ENCODE measurements at places on chromosomes 7 and 10.

- DNase-seq = no peak
These were observed 209.7 kb downstream of the GPAM start for GRCh38 chr10:111973826-111974225.

- peak; percentile 30 for DNase-seq
These were observed 16.0 kb upstream of the PPIF start for GRCh38 chr10:79331226-79331625.

DNA sequence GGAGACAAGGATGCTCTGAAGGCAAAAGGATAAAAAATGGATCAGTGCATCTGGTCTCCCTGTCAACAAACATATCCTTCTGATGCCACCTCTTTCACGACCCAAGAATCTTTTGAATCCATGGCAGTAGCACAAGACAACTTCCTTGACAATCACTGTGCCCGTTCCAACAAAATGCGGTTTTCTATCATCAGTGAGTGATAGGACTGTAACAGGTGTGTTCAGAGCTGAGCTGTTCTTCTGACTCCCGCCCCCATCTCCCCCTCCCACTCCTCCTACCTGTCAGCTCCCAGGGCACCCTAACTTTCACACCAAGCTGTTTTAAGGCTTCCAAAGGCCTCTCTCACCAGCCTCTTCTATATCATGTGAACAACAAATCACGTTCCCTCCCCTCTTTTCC lies 74.8 kb downstream of the PARD3 start:
- DNase-seq = no peak

- DNase-seq = no peak
These were observed 50.6 kb upstream of the FAM204A start for GRCh38 chr10:118392761-118393160.

DNA sequence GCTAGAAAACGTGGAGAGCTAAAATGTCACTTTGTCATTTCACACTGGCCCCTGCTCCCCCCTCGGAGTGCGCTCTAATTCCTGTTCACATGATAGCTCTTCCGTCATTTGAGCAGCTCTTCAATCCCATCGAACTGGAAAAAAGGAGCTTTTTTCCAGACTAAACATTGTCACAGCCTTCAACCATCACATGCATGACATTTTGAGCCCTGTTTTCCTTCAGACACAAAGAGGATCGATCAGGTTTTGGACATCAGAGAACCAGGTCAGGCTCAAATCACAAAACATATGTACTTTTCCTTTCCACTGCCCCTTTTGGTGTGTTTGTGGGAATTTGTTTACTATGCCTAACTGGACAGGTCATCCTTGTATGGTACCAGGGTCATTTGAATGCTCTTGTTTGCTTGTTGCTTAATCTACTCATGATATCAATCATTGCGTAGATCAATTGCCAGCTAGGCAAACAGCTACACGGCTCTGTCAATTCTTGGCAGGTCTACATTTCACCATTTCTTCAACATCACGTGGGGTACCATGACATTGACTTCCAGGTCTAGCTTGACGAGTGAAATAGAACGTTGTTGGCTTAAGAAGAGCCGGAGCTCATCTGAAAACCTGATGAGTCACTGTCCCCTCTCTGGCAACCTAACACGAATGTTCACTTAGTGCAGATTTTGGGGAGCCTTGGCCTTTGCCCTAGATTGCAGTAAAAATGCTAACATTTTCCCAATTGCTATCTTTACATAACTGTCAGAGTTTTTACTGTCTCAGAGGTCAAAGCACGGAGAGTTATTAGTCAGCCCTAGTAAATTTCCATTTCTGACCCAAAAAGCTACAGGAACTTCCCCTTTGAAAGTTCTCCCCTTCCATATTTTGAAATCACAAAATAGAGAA lies 87.3 kb downstream of the LYZL2 start:
- DNase-seq = peak; percentile 24

- DNase-seq = no peak
These were observed 317.8 kb downstream of the SH2D4B start for GRCh38 chr10:80855348-80855971.

DNA sequence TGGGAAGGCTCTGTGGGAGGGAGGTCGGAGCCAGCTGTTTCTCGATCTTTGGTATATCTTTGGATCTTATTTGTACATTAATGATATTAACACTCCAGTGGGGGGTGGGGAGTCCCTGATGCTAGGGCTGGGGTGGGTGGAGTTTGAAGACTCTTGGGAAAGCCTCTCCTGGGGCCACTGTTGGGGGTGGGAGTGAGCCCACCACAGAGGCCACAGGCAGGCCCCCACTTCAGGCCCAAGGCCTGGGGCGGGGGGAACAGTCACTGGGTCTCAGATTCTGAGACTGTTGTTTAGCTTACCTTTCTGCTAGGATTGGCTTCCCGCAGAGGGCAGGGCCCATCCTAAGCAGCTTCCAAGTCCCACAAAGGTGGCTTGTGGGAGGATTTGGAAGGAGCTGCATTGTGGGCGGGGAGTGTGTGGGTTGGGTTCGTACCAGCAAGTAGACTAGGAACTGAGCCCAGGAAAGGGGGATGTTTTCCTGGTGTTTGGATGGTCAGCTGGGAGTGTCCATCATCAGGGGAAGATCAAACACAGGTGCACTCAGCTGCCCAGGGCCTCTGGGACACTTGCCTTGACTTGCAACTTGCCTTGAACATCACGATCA lies 11.9 kb downstream of the YKT6 start:
- DNase-seq = no peak

- no peak for DNase-seq
These were observed 817 bp upstream of the IL15RA start for GRCh38 chr10:5978230-5978489.

DNA sequence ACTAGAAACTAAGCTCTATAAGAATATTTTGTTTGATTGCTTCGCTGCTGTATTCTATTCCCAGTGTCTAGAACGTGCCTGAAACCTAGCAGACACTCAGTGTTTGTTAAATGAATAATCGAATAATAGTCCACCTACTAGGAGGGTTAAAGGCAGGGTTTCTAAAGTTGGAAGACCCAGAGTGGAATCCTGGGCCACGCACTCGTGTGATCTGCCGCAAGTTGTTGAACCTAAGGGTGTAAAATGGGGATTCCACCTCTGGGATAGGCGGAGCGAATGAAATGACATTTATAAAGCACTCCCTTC lies 702 bp upstream of the AGFG2 start:
- DNase-seq = no peak

DNA sequence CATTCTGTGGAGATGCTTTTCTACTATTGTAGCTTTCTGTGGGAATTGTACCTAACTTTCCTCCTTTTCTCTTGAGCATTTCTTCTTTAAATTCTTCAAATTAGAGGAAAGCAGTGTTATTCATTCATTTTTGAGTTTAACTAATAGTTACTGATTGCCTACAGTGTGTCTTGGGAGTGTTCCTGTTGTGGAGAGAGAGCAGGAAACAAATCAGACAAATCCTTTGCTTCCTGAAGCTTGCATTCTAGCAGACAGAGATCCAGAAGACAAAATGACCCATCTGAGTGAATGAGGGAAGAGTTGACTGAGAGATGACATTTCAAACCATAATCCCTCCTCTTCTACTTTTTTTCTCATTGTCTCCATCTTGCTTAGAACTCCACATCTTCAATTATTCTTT lies 170.4 kb downstream of the SUGCT start:
- no peak for DNase-seq

- no peak for DNase-seq
These were observed 455.6 kb upstream of the FOXK1 start for GRCh38 chr7:4226524-4226882.

- peak; percentile 84 for DNase-seq
These were observed 14.6 kb upstream of the RPEL1 start for GRCh38 chr10:103231047-103231551.

- peak; percentile 54 for DNase-seq
These were observed 16.3 kb upstream of the SAR1A start for GRCh38 chr10:70186571-70186970.

GRCh38 chr10:16909961-16910792 lies 93.0 kb upstream of the RSU1 start:
- peak; percentile 52 for DNase-seq

- no peak for DNase-seq
These were observed 14.6 kb downstream of the MINDY4 start for GRCh38 chr7:30785786-30786185.

GRCh38 chr7:100363098-100363497 lies 5.2 kb downstream of the PILRB start:
- no peak for DNase-seq

DNA sequence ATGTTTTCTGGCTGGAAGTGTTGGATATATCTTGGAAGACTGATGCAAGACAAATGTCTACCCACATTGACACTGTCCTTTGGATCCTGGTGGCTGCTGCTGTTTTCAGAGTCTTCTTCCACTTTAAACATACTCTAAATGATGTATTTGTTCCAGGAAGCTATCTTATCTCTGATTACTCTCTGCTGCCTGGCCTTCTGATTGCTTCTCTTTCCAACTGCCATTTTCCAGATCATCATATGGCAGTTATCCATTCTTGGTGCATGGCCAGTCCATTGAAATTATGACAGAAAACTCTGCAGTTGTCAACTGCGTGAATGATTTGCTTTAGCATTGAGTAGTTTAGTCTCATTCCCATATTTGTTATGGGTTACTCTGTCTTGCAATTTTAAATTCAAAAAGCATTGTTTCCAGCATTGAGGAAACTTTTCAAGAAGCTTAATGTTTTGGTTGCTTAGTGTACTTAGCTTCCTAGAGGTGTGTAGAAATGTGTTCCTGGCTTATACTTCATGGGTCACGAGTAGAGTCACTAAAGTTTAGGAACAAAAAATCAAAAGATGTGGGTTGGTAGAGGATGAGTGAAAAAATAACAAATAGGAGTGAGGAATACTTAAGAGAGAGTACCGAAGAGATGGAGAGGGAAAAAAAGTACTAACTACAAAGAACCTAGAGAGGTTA lies 268.3 kb upstream of the MTPN start:
- no peak for DNase-seq

- no peak for DNase-seq
These were observed 11.4 kb downstream of the ELN start for GRCh38 chr7:74039337-74039736.

GRCh38 chr10:17836942-17837341 lies 27.8 kb downstream of the MRC1 start:
- peak; percentile 55 for DNase-seq

- no peak for DNase-seq
These were observed 59.3 kb upstream of the RNF148 start for GRCh38 chr7:122762071-122762470.

GRCh38 chr10:76921383-76922010 lies 716.1 kb downstream of the KCNMA1 start:
- DNase-seq = no peak

DNA sequence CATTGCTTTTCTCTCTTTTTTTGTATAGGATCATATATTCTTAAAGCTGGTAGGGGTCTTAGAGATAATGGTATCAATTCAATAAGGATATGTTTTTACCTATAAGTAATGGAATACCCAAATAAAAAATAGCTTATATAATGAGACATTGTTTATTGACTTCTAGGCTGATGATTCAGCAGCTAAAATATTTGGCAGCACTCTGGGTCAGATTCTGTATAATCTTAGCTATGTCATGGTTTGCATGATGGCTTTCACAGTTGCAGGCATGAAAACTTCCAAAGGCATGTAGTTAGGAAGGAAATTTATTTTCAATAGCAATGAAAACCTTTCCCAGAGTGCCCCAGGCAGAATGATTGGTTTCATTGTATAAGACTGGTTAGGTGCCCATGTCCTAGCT lies 32.1 kb upstream of the A1CF start:
- DNase-seq = peak; percentile 44
